NCI-H82 (cell line): ENCODE measurements at places on chromosomes 4 and X.

DNA sequence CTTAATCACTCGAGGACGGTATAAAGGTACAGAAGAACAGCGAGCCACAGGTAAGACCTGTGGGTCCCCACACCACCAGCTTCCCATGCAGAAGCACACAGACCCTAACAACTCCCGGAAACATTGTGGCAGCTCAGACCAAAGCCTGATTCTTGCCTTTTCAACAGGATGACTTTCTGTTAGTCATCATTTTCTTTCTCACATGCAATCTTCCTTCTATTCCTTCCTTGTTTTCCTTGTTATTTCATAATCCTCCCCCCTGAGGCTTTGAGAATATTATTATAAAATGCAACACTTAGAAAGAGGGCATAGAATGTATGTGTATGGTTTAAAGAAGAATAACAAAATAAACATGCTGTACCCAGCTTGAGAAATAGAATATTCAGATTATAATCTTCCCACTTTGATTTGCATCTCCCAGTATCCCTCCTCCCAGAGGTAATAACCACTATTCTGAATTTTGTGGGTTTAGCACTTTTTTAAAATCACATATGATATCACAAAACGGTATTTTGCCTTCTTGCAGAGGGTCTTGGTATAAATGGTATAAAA, 100.9 kb downstream of the FHDC1 start:
- no peak for DNase-seq

DNA sequence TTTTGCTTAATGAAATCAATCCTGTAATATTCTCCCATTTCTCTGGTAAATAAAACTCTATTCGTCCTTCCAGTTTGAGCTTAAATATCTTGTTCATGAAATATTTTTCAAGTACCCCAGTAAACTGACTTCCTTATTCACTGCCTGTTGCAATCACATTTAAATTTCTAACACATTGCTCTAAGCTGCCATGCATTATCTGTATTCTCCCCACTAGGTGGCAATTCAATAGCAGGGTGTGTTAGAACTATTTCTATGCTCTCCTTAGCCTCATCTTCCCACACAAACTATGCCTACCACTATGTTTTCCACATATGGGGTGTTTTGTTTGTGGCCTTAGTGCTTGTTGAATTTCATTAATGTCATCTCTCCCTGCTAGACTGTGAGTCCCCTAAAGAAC, 377.1 kb upstream of the HS3ST1 start:
- peak; percentile 17 for DNase-seq

GRCh38 chr4:172850838-172851237, 317.8 kb upstream of the GALNT7 start:
- DNase-seq = no peak

GRCh38 chr4:171022824-171023230, 790.4 kb upstream of the GALNTL6 start:
- DNase-seq = no peak

DNA sequence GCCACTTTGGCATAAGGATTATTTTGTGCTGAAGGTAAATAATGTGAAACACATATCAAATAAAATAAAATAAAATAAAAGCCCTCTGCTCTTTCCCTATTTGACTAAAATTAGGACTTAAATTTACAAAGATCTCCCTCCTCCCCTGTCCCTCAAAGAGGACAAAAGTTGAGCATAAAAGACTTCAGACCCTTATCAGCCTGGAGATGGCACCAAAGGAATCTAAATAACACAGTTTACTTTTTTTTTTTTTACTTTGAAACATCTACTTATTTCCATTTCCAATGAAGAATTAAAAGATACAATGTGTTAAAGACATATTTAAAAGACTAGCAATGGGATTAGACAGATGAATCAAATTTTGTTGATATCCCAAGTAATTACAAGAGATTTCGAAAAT, 89.7 kb downstream of the EPHA5 start:
- DNase-seq = no peak

- no peak for DNase-seq
Measured at GRCh38 chr4:174389439-174389838, 105.7 kb downstream of the CEP44 start.
